ENCODE measurements at places on chromosomes 16 and 17.

- DNase-seq, result no peak
These were observed 1.9 kb downstream of the SRSF1 start for GRCh38 chr17:58005031-58005727.

- DNase-seq, result no peak
These were observed 67.0 kb downstream of the SMPD3 start for GRCh38 chr16:68381363-68381724.

DNA sequence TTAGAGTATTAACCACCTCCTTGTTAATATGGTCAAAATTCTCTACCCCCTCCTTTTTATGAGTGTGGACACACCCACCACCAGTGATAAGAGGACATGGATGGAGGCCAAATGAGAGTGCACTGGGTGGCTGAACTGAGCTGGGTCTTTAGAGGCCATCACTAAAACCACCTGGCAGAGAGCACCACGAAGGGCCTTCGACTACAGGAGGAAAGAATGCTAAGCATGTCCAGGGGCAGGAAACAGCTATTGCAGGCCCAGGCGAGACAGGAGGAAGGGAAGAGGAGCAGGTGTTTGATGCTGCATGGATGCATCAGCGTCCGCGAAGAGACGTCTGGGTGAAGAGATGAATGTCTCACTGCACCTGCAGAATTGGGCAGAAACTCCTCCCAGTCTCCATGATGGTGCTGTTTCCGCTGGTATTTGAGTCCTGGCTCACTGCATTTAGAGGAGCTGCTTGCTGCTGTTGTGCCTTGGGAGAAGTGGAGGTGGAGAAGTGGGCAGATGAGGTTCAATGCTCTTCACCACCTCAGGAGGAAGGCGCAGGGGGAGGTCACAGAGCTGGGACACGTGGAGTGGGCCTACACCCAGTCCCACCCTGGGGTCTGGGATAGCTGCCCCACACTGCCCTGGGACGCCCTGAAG lies 33.2 kb downstream of the SPHK1 start:
- no peak for DNase-seq

DNA sequence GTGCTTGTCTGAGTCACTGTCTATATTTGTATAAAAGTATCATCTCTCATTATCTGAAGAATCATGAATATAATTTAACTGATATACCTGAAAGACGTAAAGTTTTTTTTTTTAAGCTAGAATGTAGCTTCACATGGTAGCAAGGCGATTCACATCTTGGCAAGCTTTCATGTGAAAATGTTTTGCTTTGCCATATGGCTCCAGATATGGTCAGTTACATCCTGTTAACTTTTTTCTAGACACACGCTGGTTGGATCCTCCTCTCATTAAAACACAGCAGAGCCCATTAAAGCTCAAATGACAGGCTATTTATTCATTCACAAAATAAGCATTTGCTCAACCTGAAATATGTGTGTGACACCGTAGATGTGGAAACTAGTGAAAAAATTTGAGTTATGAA lies 412.8 kb downstream of the KIF2B start:
- no peak for DNase-seq

DNA sequence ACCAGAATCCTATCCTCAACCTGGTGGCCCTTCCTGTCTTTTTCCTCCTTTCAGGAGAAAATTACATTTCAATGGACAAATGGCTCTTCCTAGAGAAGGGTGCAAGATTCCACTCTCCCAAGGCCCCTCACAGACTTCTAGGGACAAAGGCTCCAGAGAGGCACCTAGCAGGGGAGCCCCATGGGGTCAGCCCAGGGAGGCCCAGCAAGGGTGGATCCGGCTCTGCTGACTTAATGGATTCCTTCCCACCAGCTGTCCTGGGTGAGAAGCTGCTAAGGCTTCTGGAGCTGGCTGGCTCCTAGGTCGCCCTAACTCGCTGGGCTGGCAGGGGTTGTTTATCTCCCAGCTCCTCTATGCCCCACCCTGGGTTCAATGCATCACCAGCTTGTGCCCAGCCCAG lies 152.4 kb downstream of the ZNF423 start:
- no peak for DNase-seq

DNA sequence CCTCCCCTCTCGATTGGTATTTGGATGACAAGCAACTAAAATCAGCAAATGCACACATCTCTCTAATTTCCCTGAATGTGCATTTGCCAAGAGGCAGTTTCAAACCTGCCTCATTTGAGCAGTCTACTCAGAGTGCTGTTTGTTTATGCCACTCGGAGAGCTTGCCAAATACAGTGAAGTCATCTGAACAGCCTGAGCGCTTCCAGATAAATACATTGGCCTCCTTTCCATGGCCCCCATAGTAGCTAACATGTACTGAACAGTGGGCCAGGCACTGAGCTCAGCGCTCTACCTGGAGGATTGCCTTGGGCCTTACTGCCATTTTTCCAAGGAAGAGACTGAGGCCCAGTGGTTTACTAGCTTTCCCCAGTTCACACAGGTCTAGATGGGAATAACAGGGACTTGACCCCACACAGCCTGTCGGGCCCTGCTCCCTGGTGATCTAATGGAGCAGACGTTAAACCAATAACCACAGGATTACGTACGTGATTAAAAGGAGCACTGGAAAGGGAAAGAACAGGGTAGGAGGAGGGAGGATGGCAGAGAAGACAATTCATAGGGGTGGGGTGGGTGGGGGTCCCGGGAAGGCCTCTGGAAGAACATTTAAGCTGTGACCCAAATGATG lies 18.7 kb upstream of the ANKRD40CL start:
- DNase-seq, result no peak

- DNase-seq, result no peak
These were observed 97.5 kb downstream of the CACNG3 start for GRCh38 chr16:24353622-24354021.

- DNase-seq, result no peak
These were observed 2.4 kb downstream of the SPSB3 start for GRCh38 chr16:1779741-1780676.

DNA sequence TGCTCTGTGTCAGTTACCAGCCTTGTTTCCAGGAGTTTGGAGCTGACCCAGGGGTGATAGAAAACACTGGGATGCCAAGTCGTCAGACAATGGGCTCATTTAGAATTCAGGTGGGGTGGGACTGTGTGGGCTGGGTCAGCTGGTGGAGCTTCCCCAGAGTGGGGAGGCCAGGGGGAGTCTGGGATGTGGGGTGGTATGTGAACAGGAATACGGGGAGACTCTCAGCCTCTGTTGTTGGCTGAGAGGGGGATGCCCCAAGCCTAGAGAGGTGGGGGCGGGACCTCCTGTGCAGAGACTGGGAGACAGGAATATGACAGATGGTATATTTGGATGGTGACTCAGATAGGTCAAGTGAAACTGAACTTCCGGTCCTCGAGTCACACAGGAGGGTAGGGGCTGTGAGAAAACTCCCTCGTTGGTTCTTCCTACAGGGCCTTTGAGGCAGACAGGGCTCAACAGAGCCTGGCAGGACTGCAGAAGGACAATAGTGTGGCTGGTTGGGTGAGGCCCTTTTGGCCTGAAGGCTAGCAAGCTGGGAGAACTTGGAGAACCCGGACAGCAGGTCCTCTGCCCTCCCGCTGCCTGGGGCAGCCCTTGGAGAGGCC lies 23.7 kb downstream of the CDH1 start:
- no peak for DNase-seq

- DNase-seq, result no peak
These were observed 86.8 kb downstream of the ZNF778 start for GRCh38 chr16:89304181-89304851.

GRCh38 chr17:45021607-45022287 lies 29.7 kb downstream of the DCAKD start:
- no peak for DNase-seq

DNA sequence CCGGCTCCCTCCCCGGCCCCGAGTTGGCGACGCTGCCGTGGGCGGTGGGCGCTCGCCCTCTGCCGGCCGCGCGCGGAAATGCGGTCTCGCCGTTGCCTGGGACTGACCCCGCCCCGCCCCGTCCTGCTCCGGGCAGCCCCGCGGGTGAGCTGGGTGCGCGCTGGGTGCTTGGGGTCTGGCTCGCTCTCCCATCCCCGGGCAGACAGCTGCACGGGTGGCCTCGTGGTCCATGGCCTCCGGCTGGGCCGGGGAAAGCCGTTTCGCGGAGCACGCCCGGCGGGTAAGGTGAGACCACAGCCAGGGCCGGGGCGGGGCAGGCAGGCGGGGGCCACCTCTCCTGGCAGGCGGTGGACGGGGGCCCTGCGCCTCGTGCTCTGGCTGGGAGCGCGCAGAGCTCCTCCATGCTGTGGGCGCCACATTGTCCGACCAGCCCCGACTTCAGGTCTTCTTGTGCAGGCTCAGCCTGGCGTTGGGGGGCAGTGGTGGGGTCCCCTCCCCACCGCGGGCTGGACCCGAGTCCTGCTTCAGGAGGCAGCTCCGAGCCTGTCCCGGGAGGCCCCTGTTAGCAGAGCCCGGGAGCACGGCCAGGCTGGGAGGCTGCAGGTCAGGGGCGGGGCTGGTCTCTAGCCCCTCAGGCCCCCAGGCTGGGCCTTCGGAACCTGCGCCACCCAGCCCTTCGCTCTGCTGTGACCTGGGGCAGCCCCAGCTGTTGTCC lies 7.0 kb upstream of the C1QTNF8 start:
- DNase-seq, result no peak

DNA sequence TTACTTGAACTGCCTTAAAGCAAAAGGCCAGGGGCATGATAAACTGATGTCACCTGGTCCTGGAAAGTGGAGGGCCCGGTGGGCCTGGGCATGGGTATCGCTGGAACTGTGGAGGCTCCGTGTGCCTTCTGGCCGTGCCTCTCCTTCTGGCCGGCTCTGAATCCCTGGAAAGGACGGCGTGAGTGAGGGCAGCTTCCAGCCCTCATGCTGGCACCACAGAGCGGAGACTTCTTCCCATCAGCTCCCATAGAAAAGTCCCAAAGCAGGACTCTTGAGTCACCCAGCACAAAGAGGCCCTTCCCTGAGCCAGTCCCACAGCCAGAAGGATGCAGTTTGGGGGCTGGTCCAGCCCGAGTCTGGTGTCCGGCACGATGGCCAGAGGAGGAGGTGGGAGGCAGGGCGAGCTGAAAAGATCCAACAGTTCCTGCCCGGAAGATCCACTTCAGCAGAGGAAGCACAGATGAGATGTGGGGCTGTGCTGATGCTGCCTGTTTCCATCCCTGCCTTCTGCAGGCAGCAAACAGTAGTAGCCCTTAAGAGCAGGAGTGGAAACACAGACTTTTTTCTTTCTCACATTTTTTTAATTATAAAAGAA lies 7.8 kb downstream of the GAA start:
- DNase-seq, result no peak

DNA sequence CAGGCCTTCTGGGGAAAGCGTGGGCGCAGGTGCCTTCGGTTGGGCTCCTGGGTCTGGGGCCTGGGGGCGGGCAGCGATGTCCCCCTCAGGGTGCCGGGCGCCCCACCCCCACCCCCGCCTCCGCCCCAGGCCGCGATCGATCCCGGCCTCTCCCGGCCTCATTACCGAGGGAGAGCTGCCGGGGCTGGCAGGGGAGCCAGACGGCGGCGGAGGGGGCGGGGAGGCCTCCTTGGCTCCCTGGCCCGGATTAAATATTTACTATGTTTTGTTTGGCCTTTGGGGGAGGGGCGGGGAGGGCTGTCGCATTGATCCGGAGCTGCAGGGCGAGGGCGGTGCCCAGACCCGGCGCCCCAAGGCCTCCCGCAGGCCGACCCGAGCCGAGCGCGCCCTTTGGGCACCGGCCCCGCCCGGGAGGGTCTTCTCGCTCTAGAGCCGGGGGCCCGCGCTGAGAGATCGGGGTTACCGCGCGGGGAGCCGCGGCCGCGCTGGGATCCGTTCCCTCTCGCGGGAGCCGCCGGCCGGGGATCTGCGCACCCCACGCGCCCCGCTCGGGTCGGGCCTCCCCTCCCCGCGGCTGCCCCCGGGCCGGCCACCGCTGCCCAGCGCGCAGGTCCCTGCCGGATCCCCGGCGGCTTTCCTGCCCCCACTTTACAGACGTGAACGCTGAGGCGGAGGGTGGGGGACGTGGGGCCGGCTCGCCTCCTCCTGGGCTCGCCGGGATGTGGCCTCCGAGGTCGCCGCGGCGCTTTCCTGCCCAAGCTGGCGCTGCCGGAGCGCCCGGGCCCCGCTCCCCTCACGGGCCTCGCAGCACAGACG lies 27.0 kb downstream of the RTN4RL1 start:
- DNase-seq, result no peak

DNA sequence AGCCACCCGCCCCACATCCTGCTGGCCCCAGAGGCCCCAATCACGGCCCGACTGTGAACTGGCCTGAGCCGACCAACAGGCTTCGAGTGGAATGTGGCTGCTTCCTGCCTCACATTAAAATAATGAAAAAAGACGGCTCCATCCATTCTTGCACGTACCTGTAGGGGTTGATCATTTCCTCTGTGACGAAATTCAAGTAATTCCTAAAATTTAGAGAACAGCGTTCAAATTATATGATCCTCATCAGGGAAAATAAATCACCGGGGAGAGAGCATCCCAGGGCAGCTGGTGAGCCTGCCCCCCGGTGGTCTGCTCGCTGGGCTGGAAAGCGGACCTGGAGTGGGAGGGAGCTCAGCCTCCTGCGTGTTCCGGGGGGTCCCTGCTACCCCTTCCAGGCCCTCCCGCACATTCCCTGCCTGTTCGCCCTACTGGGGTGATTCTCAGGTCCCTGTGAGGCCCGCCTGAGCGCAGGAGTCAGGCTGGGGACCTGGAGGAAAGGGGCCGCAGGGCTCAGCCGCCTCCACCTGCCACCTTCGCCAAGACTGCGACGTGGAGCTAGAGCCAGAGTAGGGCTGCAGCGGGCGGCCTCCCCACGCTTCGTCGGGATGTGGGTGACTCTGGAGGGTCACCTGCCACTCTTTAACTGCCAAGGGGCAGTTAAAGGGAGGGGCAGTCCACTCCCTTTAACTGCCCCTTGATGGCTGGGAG lies 28.9 kb downstream of the SLC7A5 start:
- DNase-seq, result no peak

Measured in esophagus squamous epithelium (tissue), 5 donors.